ENCODE measurements at places on chromosomes 7 and 10.

- DNase-seq, result no peak
Observed at GRCh38 chr10:78461333-78461732, 427.7 kb downstream of the RPS24 start.

DNA sequence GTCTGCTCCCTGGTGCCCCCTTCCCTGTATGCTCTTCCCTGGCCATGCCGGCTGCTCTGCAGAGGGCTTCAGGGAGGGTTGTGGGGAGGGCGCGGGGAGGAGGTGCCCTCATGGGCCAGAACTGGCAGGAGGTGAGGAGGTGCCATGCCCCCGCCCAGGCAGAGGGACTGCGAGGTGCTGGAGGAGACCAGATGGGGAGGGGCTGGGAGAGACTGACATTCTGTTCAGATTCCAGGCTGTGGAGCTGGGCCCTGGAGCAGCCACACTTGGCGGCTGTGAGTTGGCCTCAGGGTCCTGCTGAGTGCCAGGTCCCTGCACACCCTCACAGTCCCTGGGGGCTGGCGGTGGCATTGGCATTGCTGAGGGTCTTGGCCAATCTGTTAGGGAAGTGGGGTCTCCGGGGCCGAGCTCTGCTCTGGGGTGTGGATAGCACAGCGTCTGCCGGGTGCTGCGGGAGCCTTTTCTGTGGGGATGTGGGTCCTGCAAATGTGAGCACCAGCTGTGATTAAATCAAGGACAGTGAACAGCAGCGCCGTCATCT is 25.4 kb downstream of the INPP5A start:
- DNase-seq, result no peak

DNA sequence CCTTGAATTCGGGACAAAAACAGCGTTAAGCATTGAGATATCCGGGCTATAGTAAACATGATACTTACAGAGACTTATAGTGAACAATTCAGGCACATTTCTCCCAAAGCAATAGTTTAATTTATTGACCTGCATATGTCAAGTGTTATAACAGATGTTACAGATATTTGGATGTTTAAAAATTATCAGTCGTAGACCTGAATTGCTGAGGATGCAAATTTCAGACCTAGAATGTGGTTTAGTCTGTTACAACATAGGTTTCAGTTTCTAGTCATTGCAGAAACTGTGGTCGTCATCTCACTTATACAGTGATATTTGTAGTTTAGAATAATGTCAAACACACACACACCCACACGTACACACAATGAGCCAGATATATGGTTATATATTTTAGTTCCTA is 85.2 kb downstream of the VTI1A start:
- DNase-seq, result no peak

DNA sequence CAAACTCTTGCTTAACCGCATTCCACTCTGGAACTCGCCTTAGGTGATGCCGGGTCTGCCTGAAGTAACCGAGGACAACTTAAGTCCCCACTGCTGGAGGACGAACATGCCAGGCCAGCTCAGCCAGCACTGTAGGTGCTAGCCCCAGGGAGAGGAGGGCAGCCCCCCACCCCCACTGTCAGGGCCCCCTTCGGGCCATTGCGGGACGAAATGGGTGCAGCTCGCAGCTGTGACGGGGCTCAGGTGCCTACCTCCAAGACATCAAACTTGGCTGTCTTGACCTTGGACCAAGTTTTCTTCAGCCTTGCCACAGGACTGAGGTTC is 60.4 kb downstream of the CSGALNACT2 start:
- no peak for DNase-seq

DNA sequence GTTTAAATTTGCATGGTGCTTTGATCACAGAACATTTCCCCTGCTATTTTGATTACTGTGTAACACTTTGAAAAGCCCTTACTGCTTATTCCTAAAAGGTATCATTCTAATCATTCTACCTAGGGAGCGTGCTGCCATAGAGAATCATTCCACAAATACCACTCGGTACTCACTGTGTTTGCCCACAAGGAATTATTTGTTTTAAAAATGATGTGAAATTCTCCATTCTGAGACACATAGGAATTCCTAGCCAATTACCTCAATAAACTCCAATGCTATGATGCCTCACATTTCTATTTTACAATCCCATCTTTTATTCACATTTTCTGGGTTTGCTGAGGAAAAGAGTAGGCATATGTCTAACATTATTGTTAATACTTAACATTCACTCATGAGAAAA is 16.2 kb upstream of the TES start:
- no peak for DNase-seq

GRCh38 chr10:97748116-97748515 is 11.2 kb downstream of the ZFYVE27 start:
- DNase-seq, result no peak

DNA sequence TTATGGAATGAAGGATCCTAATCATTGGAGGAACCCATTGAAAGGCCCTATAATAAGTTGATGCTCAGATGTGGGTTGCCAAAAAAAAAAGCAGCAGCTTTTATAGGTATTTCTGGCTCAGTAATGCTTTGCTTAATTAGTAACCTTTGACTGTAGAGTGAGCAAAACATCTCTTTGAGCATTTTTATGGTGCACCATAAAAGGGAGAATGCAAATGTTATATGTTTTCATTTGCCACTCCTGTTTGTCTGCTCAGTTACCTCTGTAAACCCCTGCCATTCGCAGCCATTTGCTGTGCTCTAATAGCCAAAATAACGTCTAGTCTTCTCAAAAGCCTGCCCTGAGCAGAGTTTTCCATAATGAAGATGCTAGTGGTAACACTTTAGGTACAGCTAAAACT is 589.1 kb upstream of the FOXK1 start:
- DNase-seq, result no peak

- DNase-seq, result no peak
Observed at GRCh38 chr10:14683256-14683655, 91.4 kb downstream of the FAM107B start.

GRCh38 chr10:113441220-113441619 is 111.6 kb upstream of the HABP2 start:
- DNase-seq, result no peak

- no peak for DNase-seq
Observed at GRCh38 chr7:39567294-39567693, 1.1 kb downstream of the YAE1 start.

DNA sequence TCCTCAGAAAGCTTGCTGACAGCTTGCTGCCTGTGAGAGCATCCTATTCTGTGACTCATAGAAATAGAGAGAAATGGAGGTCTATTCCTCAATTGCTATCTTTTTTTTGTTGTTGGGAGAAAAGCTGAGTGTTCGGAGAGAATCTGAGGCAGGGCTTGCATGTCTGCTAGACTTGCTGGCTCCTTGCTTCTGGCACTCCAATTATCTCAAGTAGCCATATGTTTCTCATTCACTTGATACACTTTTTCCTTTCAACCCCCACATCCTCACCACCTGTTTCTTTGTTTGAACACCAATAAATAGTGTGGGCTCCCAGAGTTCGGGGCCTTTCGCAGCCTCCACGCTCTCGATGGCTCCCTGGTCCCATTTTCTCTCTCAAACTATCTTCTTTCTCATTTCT is 172.2 kb downstream of the SH2D4B start:
- DNase-seq, result no peak

DNA sequence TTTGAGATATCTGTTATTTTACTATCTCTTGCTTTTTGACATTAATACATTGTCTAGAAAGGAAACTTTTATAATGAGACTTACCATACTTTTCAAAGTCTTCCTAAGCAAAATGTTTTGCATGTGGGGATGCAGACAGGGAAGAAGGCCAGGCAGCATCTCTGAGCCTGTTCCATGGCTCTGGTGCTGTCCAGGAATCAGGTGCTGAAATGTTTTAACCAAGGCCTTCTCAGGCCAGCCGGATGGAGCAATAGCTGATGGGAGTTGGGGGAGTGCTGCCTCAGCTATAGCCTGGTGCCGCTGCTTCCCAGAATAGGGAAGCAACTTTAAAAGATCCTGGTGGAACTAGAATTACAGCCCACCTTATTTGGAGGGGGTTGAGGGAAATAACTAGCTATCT is 38.5 kb downstream of the CRTAC1 start:
- no peak for DNase-seq

DNA sequence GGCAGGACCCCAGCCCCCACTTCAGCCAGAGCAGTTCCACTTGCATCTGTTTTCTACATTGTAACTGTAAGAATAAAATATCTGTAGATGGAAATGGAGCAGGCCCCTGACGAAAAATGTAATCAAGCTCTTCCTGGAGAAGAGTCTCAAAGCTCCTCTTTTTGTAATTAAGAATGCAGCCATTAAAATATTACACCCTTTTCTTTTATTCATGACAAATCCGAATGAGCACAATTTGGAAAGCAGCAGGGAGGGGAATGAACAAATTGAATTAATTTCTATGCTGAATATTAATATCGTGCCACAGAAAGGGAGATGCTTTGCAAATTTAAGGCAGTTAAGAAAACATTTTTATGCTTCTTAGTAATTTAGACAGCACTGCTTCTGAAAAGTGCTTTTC is 24.8 kb upstream of the CAPZA2 start:
- no peak for DNase-seq

- no peak for DNase-seq
Observed at GRCh38 chr10:79202188-79203013, 133.6 kb downstream of the ZMIZ1 start.

- DNase-seq, result no peak
Observed at GRCh38 chr10:75612904-75613684, 181.7 kb downstream of the LRMDA start.

Measured in stimulated activated CD8-positive, alpha-beta memory T cell treated with anti-CD3 and anti-CD28 coated beads, Interleukin-4, amount 100 ng/mL, for 1 hour (primary cell).